ENCODE measurements at places on chromosomes 1 and 21. TPM values are rescaled to one million over a fixed set of nuclear protein-coding genes. Genes with fewer than 3 reads are reported as not detected.
A peak's percentile ranks its signal among the peaks of the same experiment; 100 is the strongest.

The F13B gene
- not detected for total RNA-seq

The CLCA1 gene
- not detected for total RNA-seq

The LRRC38 gene
- total RNA-seq: 0.38 TPM

The RCSD1 gene
- total RNA-seq: 41.6 TPM

The SASS6 gene
- 2.2 TPM for total RNA-seq

The FAM229A gene
- total RNA-seq: 2.4 TPM

The HCN3 gene
- total RNA-seq: 1.8 TPM

The SERPINC1 gene
- total RNA-seq: 0.46 TPM

- DNase-seq: no peak
These were observed 98.2 kb upstream of the C1orf87 start for GRCh38 chr1:60171801-60172200.

DNA sequence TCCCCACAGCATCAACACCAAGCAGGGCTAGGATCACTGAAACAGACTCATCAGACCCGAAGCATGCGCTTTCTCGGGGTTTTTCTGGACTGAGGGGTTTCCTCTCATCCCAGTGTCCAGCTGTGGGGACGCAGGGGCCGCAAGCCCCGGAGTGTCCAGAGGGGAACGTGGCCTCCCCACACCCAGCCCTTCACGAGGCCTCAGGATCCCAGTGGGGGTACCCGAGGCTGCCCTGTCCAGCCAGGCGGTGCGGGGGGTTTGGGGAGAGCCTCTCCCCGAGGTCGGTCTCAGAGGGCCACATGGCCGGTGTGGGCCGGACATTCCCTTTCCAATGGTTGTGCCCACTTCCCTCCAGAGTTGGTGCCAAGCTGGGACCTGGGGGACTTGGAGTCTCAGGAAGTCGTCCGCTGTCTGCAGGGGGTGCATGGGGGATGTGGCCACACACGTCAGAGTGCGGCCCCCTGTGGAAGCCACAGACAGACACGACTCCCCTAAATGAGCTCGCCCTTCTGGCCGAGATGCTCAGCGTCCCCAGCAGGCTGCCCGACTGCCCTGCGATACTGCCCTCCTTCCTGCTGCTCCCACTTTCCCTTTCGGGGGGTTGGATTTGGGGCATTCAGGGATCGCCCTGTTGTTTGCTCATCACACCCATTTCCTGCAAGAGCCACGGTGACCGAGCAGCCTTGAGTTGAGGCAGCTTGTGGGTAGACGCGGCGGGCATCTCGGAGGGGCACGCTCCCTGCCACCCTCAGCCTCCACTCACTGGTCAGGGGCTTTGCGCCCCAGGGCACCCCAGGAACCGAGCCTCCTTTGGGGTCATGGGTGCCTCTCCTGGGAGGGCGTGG, 4.1 kb downstream of the COL6A1 start:
- DNase-seq: peak; percentile 61

GRCh38 chr1:35210321-35211119, 17.6 kb upstream of the SFPQ start:
- DNase-seq: no peak

DNA sequence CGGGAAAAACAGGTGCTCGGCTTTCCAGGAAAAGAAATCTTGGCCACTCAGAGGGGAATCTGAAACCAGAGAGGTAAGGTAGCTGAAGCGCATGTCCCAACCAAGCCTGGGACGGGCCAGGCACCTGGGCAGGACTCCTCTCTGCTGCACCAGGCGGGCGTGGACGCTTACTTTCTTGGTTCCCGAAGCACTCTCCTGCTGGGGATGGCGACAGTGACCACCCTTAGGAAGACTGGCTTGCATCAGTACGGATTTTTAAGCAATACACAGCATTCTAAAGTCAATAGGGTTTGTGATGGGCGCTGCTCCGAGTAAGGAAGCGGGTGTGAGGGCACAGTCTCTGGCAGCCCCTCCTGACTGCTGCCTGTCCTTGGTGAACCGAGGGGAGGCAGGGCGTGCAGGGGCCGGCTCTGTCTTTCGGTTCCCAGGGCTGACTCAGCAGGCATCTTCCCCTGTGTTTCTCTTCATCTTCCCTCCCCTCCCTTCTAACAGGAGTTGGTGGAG, 74.9 kb upstream of the ANGPTL1 start:
- no peak for DNase-seq

DNA sequence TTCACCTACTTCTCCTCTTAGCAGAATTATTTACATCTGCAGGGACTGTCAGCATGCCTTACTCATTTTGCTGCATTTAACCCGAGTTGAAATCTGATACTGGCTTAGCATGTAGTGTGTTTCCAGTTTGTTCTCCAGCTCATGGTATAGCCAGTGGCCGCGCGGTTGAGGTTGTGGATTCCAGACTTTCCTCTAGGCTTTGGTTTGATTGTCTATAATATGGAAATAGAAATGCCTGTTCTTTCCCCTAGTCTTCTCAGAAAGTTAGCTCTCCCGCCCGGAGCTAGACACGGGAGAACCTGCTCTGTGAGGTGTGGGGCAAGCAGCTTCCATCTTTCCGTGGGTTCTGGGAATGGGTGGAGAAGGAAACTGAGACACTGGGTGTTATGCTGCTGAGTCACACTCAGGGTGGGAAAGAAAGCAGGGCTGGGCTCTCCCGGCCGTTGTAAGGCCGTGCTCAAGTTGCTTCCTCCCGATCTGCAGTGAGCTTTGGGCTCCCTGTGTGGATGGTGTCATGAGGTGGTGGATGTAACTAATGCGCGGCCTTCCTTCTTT, 206.8 kb upstream of the TMEM51 start:
- DNase-seq: no peak

DNA sequence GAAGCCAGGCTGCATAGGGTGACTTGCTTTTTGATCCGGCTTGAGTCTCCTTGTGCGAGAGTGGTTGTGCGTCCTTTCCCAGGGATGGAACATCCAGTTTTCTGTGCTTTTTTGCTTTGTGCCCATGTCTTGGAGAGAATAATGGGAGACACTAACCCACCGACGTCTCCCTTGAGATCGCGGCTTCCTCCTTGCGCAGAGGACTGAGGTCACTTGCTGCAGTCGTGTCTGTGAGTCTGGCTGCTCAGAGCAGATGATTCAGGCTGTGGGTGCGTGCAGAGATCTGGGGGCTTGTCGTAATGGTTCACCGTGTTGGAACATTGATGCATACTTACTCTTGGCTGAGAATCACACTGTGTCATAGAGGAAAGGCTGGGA, 164.5 kb upstream of the CACNA1E start:
- no peak for DNase-seq

DNA sequence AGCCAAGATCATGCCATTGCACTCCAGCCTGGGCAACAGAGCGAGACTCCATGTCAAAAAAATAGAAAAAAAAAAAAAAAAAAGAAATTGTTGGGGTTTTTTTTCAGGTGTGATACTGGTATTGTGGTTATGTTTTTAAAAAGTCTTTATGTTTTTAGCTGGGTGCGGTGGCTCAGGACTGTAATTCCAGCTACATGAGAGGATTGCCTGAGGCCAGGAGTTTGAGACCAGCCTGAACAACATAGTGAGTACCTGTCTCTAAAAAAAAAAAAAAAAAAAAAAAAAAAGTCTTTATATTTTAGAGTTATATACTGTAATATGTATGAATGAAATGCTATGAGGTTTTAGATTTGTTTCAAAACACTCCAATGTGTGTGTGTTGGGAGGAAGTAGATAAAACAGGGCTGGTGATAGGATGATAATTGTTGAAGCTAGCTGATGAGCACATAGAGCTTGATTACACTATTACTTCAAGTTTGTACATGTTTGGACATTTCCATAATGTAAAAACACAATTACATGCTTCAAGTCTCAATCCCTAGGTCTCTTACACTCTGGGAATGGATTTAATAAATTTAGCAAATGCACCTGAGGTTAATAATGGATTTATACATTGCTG, 30.2 kb upstream of the ATP5PO start:
- DNase-seq: no peak

DNA sequence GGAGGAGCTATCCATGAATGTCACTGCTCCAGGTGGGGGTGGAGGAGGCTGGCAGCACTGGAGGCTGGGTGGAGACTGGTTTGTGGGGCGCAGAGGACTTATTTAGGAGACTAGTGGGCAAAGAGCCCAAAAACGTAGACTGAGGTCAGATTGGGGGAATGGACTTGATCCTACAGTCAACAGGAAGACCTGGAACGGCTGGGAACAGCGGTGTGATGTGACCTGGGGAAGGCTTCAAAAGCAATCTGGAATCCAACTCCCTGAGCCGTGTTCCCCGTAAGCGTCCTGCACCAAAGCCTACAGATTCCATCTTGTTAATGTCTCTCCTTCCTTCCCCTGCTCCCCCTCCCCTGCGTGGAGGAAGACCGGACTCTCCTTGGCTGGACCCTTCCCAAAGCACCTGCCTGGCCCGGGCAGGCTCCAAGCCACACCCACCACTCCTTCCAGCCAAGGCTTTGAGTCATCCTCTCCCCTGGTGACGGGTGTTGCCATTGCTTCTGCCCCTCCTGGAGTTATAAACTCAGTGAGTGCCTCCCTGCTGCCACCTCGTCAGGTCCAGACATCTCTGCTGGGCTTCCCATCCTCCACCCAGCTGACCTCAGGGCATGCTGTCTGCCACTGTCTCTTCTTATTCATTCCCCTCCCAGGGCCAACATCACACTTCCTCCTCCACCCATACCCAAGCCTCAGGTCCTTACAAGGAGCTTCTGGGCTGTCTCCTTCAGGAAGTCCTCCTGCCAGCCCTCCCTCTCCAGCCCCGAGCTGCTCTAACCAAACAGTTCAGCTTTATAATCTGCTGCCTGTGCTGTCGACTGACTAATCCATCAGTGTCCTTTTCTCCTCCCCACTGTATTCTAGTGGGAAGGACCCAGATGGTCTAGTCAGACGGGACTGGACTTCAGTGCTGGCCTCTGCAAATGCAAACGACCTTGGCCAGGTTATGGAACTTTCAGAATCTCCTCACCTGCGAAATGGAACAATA, 1.6 kb upstream of the CLSTN1 start:
- DNase-seq: no peak

DNA sequence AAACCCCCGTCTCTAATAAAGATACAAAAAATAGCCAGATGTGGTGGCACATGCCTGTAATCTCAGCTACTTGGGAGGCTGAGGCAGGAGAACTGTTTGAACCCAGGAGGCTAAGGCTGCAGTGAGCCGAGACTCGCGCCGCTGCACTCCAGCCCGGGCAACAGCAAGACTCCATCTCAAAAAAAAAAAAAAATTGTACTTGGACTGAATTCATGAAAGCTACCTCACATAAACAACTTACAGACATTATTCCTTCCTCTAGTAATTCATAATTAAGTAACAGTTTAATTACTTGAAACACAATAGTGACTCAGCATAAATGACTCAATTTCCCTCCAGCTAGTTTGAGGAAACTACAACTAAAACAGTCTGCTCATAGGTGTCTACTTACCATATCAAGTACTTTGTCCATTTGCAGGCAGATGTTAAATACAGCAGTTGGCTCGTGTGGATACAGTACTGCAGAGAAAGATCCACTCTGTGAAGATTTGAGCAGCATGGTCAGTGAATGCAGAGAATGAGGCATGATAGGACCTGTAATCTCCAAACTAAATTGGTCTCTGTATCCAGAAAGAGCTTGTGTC, 9.4 kb downstream of the DONSON start:
- DNase-seq: no peak

- no peak for DNase-seq
These were observed 23.7 kb downstream of the IL23R start for GRCh38 chr1:67189953-67190352.

GRCh38 chr1:2784854-2785630, 16.5 kb downstream of the TTC34 start:
- DNase-seq: no peak

GRCh38 chr1:38609166-38610025, 250.2 kb downstream of the RRAGC start:
- DNase-seq: no peak

GRCh38 chr1:178145605-178146004, 51.7 kb downstream of the RASAL2 start:
- no peak for DNase-seq

DNA sequence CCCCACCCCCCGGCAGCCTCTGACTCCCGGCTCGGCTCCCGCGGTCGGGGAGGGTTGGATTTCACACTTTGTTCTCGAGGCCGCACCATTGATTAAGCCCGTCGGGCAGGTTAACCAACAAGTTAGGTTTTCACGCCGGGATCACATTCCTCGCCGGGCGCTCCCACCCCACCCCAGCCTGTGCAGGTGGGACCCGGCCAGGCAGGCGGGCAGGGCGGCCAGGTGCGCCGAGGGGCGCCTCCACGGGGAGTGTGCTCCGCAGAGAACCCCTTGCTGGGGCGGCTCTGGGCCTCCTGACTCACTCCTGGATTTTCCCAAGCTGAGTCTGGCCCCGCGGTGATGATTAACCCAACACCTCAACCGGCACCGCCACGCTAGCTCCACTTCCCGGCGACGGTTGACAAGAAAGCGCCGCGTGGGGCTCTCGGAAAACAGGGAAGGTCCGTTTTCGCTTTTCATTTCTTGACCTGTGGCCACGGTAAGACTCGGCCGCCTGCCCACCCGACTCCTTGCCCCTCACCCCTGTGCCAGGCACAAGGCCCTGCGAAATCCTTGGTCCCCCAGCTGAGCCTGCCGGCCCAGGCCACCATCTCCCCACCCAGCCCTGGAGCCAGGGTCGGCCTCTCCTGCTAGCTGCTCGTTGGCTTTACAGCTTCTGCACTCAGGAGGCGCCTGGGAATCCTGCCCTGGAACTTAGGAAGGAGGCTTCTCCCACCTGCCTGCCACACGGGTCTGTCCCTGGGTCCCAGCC, 8.8 kb upstream of the TTLL10 start:
- peak; percentile 55 for DNase-seq

DNA sequence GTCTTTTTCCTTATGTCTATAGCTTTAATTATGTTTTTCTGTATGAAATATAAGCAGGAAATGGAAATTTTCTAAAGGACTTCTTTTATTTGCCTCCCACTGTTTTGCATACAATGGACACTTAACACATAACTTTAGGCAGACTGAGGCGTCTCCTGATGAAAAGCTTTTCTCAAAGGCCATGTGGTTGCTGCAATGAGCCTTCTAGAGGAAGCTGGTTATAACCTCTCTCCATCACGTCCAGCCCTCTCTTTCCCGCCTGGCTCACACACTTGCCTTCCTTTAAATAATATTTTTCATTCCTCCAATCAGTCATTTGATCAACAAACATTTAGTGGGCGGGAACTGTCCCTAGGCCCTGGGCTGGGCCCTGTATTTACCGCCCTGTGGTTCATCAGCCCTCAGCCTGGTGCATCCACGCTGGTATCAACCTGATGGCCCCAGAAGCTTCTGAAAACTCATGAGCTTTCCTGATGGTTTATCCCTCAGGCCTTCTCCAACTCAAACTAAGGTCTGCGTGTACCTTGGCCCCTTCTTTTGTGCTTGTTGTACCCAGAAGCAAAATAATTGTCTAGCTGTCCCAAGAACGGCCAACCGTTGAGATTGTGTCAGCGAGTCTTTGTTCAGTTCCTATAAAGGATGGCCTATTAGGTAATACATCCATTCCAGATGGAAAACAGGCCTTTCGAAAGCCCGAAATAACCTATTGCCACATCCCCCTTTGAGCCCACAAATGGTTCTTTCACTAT, 75.3 kb upstream of the LYST start:
- DNase-seq: no peak

GRCh38 chr1:150626150-150626549, 3.3 kb downstream of the ENSA start:
- DNase-seq: no peak

DNA sequence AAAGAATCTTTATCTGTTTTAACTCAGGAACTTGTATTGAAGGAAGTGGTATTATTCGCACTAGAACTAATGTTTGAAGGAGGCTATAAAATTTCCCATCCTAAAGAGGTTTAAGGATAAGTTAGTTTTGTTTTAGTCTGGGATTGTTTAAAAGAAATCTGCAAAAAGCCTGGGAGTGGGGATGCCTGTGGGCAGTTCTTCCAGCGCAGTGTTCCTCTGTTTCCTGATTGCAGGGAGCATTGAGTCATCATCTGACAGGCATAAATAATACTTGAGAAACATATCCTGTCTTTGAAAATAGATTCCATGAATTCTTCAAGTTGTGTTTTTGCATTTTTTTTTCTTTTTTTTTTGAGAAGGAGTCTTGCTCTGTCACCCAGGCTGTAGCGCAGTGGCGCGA, 350.8 kb upstream of the PTBP2 start:
- DNase-seq: no peak
